EH (cell line): ENCODE measurements at places on chromosomes 1 and 21.

GRCh38 chr21:45895778-45896370, 85.7 kb upstream of the COL6A1 start:
- DNase-seq: no peak

GRCh38 chr1:18261891-18262290, 154.3 kb downstream of the IGSF21 start:
- no peak for DNase-seq

DNA sequence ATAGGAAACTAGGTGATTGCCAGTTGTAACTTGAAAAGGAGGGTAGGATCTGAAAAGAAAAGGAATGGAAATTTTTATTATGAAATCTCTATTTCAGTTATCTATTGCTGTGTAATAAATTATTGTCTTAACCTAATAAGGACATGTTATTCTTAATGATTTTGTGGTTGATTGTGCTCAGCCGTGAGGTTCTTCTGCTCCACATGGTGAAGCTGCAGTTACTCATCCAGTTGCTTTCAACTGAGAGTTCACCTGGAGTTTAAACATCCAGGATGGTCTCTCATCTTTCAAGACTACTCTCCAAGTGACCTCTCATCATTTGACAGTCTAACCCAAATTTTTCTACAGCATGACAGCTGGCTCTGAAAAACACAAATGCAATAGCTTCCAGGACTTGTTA, 96.0 kb downstream of the ATG4C start:
- no peak for DNase-seq

GRCh38 chr1:100028765-100029164, 59.0 kb downstream of the SLC35A3 start:
- no peak for DNase-seq

DNA sequence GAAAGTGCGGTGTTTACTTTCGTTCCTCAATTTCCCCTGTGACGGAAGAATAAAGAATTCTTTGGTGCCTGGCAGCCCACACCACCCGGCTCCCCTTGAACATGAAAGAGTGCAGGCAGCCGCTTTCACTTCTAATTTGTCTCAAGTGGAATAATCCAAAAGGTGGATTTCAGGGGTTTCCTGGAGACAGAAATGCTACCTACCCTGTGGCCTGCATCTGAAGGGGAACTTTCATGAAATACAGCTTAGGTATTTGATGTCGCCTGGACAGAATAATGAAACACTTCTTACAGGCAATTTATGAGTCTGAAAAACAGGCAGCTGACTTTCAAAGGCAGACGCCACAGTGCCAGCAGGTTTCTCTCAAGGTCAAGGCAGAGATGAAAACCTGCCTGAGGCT, 169.5 kb upstream of the USP24 start:
- no peak for DNase-seq

- no peak for DNase-seq
Observed at GRCh38 chr21:41070284-41070683, 97.7 kb upstream of the BACE2 start.
